ENCODE measurements at places on chromosomes 11 and 22.

DNA sequence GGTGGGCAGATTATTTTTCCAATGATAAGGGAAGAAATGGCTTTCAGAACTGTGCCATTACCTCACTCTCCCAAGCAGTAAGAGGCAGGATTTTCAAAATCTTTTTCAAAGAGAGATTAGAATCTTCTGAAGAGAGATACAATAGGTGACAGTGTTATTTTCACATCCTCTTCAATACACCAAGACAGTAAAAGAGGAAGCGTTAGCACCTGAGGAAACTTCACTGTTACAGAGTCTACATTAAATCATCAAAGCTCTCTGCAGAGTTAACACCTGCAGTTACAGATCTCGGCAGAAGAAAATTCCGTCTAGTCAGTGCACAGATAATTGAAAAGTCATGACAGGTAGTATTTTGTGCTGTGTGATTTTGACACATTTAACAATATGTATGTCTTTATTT, 144.9 kb downstream of the PGR start:
- no peaks in the 10 kb centered on the region for H3K4me1 ChIP-seq
- no peak overlapping the region for H3K4me3 ChIP-seq
- no peak for DNase-seq
- no peak overlapping the region for H3K27ac ChIP-seq
- no peaks in the 10 kb centered on the region for H3K36me3 ChIP-seq

DNA sequence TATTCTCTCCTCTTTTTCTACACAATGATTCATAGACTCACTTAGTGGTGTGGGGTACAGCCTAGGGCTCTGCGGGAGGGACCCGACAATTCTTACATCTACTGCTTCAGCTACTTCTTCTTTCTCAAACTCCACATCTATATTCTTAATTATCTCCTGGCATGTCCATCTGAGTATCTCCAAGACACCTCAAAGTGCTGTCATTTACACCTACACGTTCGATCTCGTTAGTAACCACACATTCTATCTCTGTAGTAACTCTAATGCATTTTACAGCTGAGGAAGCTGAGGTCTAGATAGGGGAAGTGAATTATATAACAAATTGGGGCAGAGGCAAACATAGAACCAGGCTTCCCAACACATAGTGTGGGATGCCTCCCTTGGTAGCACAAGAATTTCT, 27.7 kb upstream of the RRM1 start:
- H3K36me3 ChIP-seq, result no peaks in the 10 kb centered on the region
- no peak for DNase-seq
- H3K27ac ChIP-seq, result no peak overlapping the region
- no peaks in the 10 kb centered on the region for H3K27me3 ChIP-seq

DNA sequence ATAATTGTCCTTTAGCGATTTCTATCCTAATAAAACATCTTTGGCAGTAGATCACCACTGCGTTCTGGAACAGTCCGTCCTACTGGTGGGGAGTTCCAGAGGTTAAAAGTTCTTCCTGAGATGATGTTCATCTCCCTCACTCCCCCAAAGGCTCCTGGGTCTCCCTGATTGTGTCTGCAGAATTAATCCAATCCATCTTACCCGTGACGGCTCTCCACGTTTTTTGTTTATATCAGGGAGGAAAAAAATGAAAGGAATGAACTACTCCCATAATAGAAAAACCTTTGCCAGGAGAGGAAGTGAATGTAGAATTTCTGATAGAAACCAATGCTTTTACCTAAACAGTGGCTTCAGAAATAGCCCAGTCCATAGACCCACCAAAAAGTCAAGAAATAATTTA, 81.6 kb downstream of the LARGE1 start:
- H3K36me3 ChIP-seq, result no peaks in the 10 kb centered on the region
- H3K4me1 ChIP-seq, result peaks cover 4% of the 10 kb centered on the region
- no peak overlapping the region for H3K4me3 ChIP-seq
- DNase-seq, result no peak
- no peak overlapping the region for H3K27ac ChIP-seq
- H3K27me3 ChIP-seq, result no peaks in the 10 kb centered on the region

- H3K36me3 ChIP-seq, result no peaks in the 10 kb centered on the region
- H3K4me1 ChIP-seq, result no peaks in the 10 kb centered on the region
- H3K27me3 ChIP-seq, result no peaks in the 10 kb centered on the region
- no peak overlapping the region for H3K4me3 ChIP-seq
These were observed 115.6 kb downstream of the CSTPP1 start for GRCh38 chr11:47052165-47052564.

DNA sequence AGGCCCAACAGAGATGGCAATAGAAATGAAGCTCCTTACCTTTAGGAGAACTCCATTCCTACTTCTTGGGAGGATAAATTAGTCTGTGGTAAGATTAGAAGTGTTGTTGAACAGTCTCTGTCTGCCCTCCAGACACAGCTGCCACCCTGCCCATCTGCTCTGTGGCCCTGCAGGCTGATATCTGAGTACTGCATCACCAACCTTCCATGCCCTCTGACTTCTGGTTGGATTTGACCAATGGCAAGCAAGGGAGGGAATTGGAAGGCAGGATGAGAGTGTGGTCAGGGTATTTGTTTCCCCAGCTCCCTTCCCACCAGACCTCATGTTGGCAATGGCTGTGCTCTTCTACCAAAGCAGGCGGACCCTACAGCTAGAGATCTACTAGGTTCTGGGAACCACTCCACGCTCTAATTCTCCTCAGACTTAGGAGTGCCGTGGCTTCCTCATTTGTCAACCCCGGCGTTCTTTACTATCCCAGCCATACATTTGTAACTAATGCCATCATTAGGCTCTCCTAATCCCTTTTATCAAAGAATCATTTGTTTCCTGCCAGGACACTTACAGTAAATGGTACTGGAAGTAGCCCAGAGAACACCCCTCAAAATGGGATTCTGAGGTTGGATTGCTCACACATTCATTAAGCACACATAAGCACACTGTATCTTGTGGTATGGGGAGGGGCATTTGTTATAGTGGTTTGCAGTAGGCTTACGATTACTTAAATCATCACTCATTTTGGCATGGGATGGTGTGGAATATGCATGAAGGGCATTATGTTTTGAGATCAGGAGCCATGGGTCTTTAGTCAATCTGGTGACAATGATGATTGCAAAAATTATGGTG, 35.4 kb upstream of the CD44 start:
- no peaks in the 10 kb centered on the region for H3K36me3 ChIP-seq
- H3K27me3 ChIP-seq, result no peaks in the 10 kb centered on the region
- no peak for DNase-seq
- H3K4me1 ChIP-seq, result no peaks in the 10 kb centered on the region

DNA sequence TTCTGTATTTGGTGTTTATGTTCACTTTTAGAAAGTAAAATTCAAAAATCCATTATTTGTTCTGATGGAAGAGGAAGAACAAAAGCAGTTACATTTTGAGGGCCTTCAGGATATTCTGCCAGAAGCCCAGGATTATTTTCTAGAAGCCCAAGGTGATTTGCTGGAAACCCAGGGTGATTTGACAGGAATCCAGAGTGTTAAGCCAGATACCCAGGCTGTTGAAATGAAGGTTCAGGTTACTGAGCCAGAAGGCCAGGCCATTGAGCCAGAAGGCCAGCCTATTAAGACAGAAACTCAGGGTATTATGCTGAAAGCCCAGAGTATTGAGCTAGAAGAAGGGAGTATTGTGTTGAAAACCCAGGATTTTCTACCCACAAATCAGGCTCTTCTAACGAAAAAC, 33.1 kb downstream of the CCDC15 start:
- H3K27me3 ChIP-seq, result no peaks in the 10 kb centered on the region
- H3K4me3 ChIP-seq, result no peak overlapping the region
- H3K27ac ChIP-seq, result peak overlapping the region; percentile 6
- H3K36me3 ChIP-seq, result no peaks in the 10 kb centered on the region
- H3K4me1 ChIP-seq, result peaks cover 1% of the 10 kb centered on the region

DNA sequence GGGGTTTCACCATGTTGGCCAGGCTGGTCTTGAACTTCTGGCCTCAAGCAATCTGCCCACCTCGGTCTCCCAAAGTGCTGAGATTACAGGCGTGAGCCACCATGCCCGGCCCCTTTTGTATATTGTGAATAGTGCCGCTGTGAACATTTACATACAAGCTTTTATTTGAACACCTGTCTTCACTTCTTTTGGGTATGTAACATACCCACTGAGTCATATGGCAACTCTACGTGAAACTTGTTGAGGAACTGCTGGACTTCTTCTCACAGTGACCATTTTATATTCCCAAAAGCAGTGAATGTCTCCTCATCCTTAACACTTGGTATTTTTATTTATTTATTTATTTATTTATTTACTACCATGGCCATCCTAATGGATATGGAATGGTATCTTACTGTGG, 3.9 kb upstream of the SCT start:
- H3K4me1 ChIP-seq, result peaks cover 1% of the 10 kb centered on the region
- H3K27ac ChIP-seq, result no peak overlapping the region
- no peaks in the 10 kb centered on the region for H3K27me3 ChIP-seq

DNA sequence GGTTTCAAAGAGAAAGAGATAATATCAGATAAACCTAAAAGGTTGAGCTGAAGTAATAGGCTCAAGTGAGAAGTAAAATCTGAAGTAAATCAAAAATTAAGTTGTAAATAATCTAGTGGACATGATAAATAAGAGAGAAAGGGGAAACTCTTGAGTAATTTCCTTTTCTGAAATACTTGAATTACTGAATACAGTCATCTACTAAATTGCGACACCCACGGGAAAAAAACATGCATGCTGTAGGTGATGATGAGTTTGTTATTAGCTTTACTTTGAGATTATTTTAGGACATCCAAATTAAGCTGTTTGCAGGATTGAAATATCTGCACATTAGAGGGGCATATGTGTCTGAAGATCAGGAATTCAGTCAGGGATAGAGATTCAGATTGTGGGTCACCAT, 50.0 kb upstream of the CARD18 start:
- no peaks in the 10 kb centered on the region for H3K36me3 ChIP-seq
- H3K4me3 ChIP-seq, result no peak overlapping the region
- H3K27ac ChIP-seq, result no peak overlapping the region
- no peaks in the 10 kb centered on the region for H3K4me1 ChIP-seq
- no peaks in the 10 kb centered on the region for H3K27me3 ChIP-seq

- H3K36me3 ChIP-seq, result no peaks in the 10 kb centered on the region
- H3K27ac ChIP-seq, result no peak overlapping the region
- H3K4me1 ChIP-seq, result peaks cover 2% of the 10 kb centered on the region
- H3K4me3 ChIP-seq, result no peak overlapping the region
- no peak for DNase-seq
- H3K27me3 ChIP-seq, result no peaks in the 10 kb centered on the region
These were observed 53.3 kb downstream of the WNT11 start for GRCh38 chr11:76152741-76153570.

GRCh38 chr11:32425761-32426160, 9.6 kb downstream of the WT1 start:
- no peaks in the 10 kb centered on the region for H3K36me3 ChIP-seq

DNA sequence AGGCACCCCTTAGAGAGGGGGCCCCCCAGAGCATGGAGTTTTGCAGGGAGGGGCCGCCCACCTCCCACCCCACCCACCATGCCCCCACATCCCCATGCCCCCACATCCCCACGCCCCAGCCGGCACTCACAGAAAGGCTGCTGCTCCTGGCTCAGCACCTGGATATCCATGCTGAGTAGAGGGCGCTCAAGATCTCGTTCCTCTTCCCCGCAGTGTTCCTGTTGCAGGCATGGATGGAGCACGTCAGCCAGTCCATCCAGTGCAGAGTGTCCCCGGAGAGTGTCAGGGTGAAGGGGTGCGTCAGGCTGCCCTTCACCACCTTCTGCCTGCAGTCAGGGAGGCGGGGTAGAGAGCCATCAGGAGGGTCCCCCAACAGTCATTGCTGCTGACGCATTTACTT, 156.2 kb downstream of the CRYBB2 start:
- no peaks in the 10 kb centered on the region for H3K27me3 ChIP-seq
- peaks cover 7% of the 10 kb centered on the region for H3K36me3 ChIP-seq
- H3K4me1 ChIP-seq, result no peaks in the 10 kb centered on the region
- no peak overlapping the region for H3K4me3 ChIP-seq
- no peak overlapping the region for H3K27ac ChIP-seq

- no peaks in the 10 kb centered on the region for H3K27me3 ChIP-seq
- no peaks in the 10 kb centered on the region for H3K36me3 ChIP-seq
- H3K27ac ChIP-seq, result no peak overlapping the region
- no peak for DNase-seq
- H3K4me3 ChIP-seq, result no peak overlapping the region
These were observed 448.0 kb upstream of the FAT3 start for GRCh38 chr11:91776655-91777054.

GRCh38 chr11:356610-357009, 12.7 kb upstream of the B4GALNT4 start:
- peaks cover 11% of the 10 kb centered on the region for H3K36me3 ChIP-seq
- no peaks in the 10 kb centered on the region for H3K27me3 ChIP-seq
- no peak overlapping the region for H3K27ac ChIP-seq
- H3K4me3 ChIP-seq, result peak overlapping the region; percentile 63
- peaks cover 6% of the 10 kb centered on the region for H3K4me1 ChIP-seq

DNA sequence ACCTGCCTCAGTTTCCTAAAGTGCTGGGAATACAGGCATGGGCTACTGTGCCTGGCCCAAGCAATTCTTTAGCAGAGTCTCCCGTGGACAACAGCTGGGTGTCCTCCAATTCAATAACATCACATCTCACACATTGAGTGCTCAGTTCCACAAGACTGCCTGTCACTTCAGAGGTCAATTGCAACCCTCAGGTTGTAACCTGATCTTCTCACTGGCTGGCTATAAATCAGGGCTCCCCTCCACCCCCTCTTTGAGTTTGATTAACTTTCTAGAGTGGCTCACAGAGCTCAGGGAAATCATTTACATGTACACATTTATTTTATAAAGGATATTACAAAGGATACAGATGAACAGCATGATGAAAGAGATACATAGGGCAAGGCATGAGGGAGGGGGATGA, 68.1 kb downstream of the MCHR1 start:
- H3K36me3 ChIP-seq, result no peaks in the 10 kb centered on the region
- no peak overlapping the region for H3K4me3 ChIP-seq
- H3K27me3 ChIP-seq, result no peaks in the 10 kb centered on the region
- H3K4me1 ChIP-seq, result no peaks in the 10 kb centered on the region

GRCh38 chr11:26937386-26937785, 56.5 kb upstream of the FIBIN start:
- no peaks in the 10 kb centered on the region for H3K36me3 ChIP-seq
- no peak overlapping the region for H3K4me3 ChIP-seq
- no peak for DNase-seq
- H3K27me3 ChIP-seq, result no peaks in the 10 kb centered on the region

DNA sequence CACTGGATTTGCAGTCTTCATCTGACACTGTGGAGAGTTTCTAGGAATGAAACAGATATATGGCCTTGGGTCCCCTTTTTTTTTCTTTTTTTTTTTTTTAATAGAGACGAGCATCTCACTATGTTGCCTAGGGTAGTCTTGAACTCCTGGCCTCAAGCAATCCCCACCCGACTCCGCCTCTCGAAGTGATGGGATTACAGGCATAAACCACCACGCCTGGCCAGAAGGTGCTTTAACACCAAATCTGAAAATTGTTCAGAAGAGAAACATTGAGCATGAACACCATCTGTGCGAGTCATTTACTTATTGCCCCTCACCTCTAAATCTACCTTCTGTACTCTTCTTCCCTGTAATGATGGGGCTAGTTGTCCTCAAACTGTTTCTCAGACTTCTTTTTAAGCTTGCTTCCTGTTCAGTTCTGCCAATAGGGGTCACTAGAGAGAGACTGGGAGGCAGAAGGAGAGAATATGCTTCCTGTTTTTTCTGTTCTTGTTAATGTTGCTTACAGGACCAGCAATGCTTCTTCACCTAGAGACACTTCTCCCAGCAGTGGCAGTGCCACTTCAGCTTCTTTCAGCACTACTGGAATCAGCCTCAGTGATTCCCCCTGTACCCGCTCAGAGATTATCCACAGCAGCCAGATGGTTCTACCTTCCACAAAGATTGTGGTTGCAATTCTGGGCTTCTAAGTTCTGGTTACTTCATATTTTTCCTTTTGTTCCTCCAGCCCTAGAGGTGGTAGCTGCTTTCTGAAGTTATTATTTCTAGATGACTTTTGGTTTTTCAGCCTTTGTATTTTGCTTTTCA, 20.8 kb upstream of the ZBED5 start:
- DNase-seq, result peak; percentile 17
- no peaks in the 10 kb centered on the region for H3K4me1 ChIP-seq
- H3K27ac ChIP-seq, result no peak overlapping the region

Measured in neuronal stem cell (in vitro differentiated cells).